Karpas-422 (cell line): ENCODE measurements at places on chromosomes 12 and 14. TPM values are rescaled to one million over a fixed set of nuclear protein-coding genes. Genes with fewer than 3 reads are reported as not detected.
A peak's percentile ranks its signal among the peaks of the same experiment; 100 is the strongest.

PTCSC3 gene
- not detected in 2 replicates for total RNA-seq

NEUROD4 gene
- total RNA-seq = not detected in 2 replicates

DNA sequence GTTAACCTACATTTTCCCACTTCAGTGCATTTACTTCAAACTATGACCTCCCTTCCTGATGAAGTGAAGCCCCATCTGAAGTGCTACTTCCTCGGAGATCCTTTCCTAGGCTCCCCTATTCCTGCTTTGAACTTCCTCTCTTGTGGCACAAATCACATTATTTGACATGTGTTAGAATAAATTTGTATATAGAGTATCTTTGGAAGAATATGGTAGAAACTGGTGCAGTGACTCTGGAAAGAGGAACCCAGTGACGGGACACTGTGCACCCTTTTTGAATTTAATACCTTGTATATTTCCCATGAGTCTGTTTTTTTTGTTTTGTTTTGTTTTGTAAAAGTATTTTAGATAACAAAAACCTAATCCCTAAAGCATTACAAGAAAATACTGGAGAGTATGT, 66.4 kb upstream of the SRSF5 start:
- peak overlapping the region; percentile 82 for H3K27ac ChIP-seq
- H3K4me3 ChIP-seq = 0 out of 2 replicates have a peak overlapping the region, but pooled peaks have one; percentile 1
- peak; percentile 61 for DNase-seq
- no peaks in the 10 kb centered on the region for H3K27me3 ChIP-seq
- H3K4me1 ChIP-seq = peaks cover 87% of the 10 kb centered on the region

DNA sequence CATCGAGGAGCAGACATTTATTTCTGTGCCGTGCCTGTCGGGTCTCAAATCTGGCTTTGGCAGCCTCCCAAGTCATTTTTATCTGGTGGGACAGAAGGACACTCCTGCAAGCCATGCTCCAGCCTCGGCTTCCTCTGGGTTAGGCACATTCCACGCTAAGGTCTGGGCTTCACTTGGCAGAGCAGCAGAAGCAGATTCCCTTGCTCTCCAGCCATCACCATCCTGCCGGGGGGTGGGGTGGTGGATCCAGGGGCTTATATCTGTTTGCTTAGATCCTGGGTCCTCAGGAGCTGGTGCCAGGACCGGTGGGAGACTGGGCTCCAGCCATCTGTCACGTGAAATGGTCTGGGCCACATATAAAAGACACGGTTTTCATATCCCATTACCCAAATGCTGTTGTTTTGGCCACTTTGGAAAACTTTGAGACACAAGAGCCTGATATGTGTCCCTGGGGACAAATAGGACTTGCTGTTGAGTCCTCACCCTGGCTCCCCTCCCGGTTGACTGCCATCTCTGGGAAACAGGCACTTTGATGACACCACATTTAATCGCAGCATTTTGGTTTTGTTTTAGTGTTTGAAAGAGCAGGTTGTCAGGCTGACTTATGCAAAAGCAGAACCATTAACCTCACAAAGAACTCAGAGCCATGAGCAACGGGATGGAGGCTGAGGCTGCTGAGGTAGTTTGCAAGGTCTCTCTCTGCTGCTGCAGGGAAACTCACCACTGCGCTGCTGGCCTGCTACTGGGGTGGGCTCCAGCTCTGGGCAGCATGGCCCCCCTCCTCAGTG, 69.6 kb upstream of the PRMT8 start:
- H3K36me3 ChIP-seq = no peaks in the 10 kb centered on the region
- no peak overlapping the region for H3K27ac ChIP-seq
- H3K27me3 ChIP-seq = no peaks in the 10 kb centered on the region
- no peak overlapping the region for H3K4me3 ChIP-seq

GRCh38 chr12:124562796-124563181, 4.6 kb downstream of the NCOR2 start:
- H3K4me1 ChIP-seq = peaks cover 77% of the 10 kb centered on the region
- H3K27ac ChIP-seq = no peak overlapping the region
- no peak for DNase-seq
- peaks cover 7% of the 10 kb centered on the region; the same call in 1 of the 2 replicates for H3K36me3 ChIP-seq
